NCI-H460 (cell line): ENCODE measurements at places on chromosomes 7 and 10. TPM values are rescaled to one million over a fixed set of nuclear protein-coding genes. Genes with fewer than 3 reads are reported as not detected.

PRKRIP1 gene
- 14.6 and 17.4 TPM in 2 replicates for total RNA-seq

FXYD4 gene
- 0.50 and 1.8 TPM in 2 replicates for total RNA-seq

ZNF282 gene
- 18.7 and 19.6 TPM in 2 replicates for total RNA-seq

VWA2 gene
- not detected in 2 replicates for total RNA-seq

IL6 gene
- 207 and 227 TPM in 2 replicates for total RNA-seq

ACSM6 gene
- total RNA-seq = not detected in 2 replicates

C10orf53 gene
- total RNA-seq = not detected in 2 replicates

SPDYE16 gene
- not detected in 2 replicates for total RNA-seq

TMEM196 gene
- total RNA-seq = not detected in 2 replicates

AKR1C4 gene
- not detected in 2 replicates for total RNA-seq

- no peak for DNase-seq
Measured at GRCh38 chr10:89705466-89705865, 4.1 kb downstream of the KIF20B start.

GRCh38 chr7:151864081-151864480 is 12.8 kb downstream of the PRKAG2 start:
- no peak for DNase-seq

DNA sequence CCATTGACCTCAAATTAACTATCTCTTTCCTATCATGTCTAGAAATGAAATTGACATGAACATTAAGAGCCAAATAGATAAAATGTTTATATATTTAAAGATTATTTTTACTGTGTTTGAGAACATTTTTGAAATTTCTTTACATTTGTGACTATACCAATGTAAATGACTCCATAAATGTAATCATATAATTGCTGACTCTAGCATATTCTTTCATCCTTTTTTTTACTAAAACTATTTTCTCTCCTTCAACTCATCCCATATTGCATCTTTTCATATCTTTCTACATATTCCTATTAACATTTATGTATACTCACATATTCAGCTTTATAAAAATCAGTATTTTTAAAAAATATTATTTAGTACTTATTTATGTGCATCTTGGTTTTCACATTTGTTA is 16.9 kb downstream of the TMEM106B start:
- no peak for DNase-seq

DNA sequence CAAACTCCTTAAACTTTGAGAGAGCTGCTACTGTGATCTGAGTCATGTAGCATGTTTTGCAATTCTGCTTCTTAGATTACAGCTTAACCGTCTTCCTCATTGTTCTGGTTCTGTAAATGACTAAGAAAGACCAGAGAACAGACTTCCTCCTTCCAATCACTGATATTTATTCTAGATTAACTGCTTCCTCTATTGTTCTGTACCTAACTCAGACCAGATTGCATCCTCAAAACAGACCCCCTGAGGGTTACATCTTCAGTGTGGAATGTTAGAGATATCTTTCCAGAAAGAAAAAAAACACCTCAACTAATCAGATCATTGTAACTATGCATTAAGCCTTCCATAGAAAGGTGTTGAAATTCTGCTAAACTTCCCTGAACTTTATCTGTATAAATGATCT is 5.7 kb upstream of the PIP start:
- no peak for DNase-seq

DNA sequence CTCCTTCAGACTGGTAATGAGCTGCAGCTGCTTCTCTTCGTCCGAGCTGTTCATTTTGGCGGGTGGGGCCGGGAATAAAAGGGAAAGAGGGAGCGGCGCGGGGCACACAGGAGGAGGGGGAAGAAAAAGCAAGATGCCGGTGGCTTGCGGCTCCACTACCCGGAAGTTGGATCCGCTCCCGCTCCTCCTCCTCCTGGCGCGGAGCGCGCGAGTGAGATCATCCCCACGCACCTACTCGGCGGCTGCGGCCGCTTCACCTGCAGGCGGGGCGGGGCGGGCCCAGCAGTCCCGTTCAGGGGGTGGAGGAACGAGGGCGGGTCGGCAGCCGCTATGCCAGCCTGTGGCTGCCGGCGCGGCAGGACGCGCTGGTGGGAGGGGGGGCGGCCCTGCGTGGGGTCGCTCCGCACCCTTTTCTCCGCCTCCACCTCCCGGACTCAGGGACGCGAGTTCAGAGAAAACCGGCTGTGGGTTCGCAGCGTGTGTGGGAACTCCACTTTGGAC is at the start of gene SHTN1:
Gene SHTN1, minus strand, starts transcription at position 162 of the 501 bp plus-strand sequence. Its CDS starts 108 bp downstream, at position 54.
- peak; percentile 59 for DNase-seq

- DNase-seq = no peak
Measured at GRCh38 chr7:32522746-32523530, 27.6 kb downstream of the AVL9 start.

- no peak for DNase-seq
Measured at GRCh38 chr7:46127814-46128213, 206.7 kb upstream of the IGFBP3 start.

- DNase-seq = peak; percentile 9
Measured at GRCh38 chr10:10313149-10313835, 704.4 kb upstream of the CELF2 start.

GRCh38 chr10:129085811-129086210 is 381.2 kb upstream of the MGMT start:
- no peak for DNase-seq

DNA sequence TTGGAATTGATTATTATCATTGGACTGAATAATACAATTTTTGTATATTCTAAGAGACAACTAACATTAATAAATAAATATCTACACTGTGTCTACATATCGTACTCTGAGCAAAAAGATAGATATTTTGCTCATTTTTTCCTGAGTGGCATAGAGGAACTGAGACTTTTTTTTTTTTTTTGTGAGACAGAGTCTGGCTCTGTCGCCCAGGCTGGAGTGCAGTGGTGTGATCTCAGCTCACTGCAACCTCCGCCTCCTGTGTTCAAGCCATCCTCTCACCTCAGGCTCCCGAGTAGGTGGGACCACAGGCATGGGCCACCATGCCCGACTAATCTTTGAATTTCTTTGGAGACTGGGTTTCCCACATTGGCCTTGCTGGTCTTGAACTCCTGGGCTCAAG is 14.0 kb downstream of the KMT2E start:
- DNase-seq = no peak

DNA sequence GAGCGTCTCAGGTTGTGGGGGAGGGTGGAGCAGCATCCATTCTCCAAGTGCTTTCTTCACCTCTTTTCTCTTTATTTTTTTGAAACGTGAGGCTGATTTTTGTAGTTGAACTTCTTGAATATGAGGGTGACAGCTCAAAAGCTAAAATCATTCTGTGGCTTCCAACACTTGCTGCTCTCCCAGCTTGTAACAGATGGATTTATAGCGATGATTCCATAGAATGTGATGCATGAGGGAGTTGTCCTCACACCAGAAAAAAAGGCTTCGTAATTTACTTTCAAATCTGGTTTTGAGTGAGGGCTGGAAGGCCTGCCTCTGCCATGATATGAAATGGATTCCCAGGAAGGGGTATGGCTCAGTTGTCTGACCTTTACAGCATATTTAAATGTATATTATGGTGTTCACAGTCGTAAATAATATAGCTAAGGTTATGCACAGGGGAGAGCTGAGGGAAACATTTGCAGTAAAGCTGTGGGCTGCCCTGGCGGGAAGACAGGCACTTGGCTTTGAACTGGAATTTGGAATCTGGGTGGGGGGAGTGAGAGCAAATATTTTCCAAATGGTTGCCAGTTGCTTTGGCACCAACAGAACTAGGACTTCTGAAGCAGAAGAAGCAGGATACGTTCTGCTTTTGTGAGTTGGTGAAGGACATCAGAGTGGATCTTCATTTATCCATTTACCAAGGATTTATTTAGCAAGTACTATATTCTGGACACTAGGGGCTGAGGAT is 166.7 kb downstream of the SORCS3 start:
- DNase-seq = no peak

DNA sequence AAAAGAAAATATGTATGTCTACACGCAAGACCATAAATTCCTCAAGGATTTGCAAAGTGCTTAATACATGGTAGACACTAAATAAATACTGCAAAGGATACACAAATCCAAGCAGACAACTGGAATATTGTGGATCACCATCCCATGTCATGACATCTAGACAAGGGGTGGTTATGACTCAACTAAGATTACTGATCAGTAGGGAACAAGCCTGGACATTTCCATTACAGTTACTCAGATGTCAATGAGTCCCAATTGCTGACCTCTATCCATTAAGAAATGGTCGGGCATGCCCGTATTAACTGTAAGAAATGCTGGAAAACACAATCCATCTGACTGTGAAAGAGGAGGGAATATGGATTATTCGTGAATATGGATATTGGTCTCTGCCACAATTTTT is 27.6 kb upstream of the RUFY2 start:
- no peak for DNase-seq

DNA sequence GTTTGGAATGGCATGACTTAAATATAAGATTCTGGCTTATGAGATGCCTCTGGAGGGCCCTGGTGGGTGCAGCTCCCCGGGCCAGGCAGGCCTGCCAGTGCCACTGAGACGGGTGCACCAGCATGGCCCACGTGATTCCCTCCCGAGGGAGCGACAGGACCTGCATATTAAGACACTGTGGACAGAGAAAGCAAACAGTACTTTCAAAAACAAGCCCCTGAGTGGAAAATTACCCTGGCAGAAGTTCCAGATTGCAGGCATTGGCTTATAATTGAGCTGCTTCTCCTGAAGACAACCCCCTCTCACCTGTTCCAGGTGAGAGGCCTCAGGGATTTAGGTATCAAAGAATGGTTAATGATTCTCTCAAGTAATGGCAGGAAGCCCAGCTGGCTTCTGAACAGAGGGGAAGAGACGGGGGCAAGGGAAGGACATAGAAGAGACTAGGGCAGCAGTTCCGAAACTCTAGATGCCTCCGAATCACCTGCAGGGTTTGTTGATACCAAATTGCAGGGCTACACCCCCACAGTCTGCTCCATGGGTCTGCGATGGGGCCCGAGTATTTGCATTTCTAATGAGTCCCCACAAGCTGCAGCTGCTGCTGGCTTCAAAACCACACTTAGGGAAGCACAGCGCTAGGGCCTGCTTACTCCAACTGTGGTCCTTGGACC is 66.0 kb upstream of the DOCK1 start:
- no peak for DNase-seq

- DNase-seq = no peak
Measured at GRCh38 chr7:149130572-149131198, 4.6 kb upstream of the ZNF425 start.

- no peak for DNase-seq
Measured at GRCh38 chr10:52378124-52378523, 64.0 kb downstream of the DKK1 start.

DNA sequence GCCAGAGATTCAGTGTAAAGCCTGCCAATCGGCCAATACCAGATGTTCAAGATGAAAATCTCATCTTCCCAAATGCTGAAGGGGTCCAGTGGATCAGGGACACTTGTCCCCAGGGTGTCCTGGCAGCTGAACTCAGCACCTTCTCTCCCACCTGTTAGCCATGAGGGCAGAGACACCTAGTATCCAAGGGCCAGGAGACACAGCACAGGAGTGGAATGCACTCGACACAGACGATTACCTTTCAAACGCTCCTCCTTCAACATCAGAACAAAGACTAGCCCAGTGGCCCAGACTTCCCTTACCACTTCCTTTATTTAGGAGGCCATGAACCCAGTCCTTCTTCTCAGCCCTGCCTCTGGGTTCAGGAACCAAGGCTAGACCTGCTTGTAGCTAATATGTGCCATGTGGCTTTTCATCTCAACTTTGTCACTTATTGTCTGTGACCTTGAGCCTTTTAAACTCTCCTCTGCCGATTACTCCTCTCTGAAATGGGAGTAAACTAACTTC is 180.3 kb upstream of the PLXNA4 start:
- DNase-seq = no peak

DNA sequence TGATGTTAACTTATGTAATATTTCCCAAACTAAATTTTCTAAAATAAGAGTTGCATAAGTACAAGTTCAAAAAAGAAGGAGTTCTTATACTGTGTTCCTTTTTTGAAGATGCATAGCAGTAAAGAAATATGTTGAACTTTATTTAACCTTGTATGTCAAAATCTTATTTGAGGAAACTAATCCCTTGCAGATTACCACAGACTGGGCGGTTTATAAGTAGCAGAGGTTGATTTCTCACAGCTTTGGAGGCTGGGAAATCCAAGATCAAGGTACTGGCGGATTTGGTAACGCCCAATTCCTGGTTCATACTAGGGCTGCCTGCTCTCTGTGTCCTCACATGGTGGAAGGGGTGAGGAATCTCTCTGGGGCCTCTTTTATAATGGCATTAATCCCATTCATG is 68.5 kb downstream of the GNAT3 start:
- DNase-seq = no peak

GRCh38 chr7:156903232-156903909 is 10.4 kb upstream of the LMBR1 start:
- DNase-seq = no peak

DNA sequence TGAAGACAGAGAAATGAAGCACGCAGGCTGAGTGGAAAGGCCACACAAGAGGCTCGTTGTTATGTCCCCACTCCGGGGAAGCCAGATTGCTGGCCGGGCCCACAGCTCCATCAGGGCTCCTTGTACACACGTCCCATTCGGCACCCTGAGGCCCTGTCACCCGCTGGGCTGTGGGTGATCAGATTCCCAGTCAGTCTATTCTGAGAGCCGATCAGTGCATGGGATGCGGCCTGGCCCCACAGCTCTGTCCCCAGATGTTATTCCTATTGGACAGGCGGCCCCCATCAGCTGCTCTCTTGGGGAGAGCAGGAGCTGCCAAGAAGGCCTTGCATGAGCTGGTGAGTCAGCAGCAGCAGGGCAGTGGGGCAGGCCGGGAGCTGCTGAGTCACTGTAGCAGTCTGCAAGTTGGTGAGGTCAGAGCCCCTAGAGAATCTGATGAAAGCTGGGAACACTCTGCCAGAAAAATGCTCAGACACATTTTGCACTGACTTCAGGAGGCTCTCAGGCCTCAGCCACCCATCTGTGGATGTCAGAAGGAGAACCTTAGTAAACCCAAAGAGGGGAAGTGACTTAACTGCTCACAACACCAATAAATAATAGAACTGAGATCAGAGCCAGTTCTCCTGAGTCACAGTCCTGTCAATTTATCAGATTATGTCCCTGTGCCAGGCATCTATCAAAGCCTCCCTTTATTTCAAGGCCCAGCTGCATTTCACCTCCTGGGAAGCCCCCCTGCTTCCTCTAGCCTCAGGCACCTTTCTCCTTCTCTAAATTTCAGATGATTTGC is 9.4 kb upstream of the PSAP start:
- peak; percentile 98 for DNase-seq

- DNase-seq = no peak
Measured at GRCh38 chr7:126791306-126791705, 461.4 kb downstream of the GRM8 start.
